ENCODE measurements at places on chromosomes 12 and 14. TPM values are rescaled to one million over a fixed set of nuclear protein-coding genes. Genes with fewer than 3 reads are reported as not detected.

DNA sequence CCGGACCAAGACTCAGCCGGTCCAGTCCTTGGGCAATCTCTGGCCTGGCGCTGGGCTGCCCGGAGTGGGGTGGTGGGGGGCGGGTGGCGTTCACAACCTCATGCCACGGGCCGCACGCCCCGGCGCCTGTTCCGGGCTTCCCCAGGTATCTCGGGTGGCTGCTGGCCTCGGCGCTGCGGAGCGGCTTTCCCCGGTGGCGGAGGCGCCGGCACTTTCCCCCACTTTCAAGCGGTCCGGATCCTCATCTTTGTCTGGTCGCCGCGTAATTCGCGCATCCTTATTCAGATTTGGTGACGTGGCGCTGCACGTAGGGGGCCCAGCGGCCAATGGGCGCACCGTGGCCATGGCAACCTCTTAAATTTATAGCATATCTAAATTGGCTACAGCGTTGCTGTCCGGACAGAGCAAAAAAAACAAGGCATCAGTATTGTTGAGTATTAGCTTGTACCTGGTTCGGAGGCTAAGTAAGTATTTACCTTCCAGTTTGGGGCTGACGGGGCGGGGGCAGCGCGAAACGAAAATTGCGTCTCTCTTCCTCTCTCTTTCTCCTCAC, at the start of gene LHX5:
Gene LHX5, minus strand, starts transcription at position 253 of the 553 bp plus-strand sequence. CDS start 373 bp downstream, outside the sequence.
- DNase-seq = no peak

- DNase-seq = no peak
Measured at GRCh38 chr12:105357162-105357691, 26.7 kb downstream of the C12orf75 start.

- DNase-seq = no peak
Measured at GRCh38 chr12:66247741-66248140, 54.6 kb upstream of the HELB start.

DNA sequence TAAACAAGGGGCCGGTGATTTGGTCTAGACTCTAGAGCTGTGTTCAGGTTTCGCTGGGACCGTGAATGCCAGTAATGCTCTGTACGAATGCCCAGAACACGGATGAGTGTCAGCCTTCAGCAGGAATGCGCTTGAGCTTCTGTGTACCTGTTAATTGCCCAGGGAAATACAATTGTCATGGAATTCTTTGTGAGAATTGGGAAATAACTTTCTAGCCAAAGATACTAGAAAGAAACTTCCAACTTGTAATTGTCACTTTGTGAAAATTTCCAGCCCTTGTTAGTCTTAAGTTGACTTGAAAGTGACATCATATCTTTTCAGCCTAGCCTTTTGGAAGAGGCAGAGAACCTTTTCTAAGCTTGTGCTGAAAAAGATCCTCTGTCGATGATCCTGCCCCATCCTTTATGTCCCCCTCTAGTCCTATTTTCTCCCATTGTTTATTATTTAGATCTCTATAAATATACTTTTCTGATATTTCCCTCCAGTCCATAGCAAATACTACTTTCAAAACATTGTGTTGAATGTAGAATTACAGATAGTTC, 2.7 kb downstream of the CHST11 start:
- no peak for DNase-seq

Gene ANKRD33
- total RNA-seq = not detected

DNA sequence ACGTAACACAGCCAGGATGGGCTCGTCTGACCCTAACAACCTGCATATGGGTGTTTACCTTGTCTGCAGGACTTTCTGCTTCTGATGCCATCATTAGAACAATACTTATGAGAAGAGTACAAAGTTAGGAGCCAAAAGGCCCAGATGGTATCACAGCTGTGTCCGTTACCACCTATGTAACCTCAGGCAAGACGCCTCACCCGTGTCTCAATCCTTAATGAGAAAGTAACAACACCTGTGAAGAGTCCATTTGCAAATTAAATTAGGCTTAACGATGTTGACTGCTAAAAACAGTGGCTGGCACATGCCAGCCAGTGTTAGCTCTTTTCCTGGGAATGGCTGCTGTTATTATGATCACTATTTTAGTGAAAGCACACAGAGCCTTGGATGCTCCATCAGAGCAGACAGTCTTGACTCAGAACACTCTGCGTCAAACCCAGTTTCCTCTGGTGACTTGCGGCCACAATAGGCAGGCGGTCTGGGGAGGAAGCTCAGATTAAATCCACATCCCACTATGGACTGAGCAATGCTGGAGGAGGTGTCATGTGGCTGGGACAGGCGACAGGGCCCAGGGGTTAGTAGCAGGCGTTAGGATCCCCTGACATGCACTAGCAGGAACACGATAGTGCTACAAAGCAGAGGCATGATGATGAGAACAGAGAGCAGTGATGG, 125.3 kb downstream of the SLC15A4 start:
- no peak for DNase-seq

DNA sequence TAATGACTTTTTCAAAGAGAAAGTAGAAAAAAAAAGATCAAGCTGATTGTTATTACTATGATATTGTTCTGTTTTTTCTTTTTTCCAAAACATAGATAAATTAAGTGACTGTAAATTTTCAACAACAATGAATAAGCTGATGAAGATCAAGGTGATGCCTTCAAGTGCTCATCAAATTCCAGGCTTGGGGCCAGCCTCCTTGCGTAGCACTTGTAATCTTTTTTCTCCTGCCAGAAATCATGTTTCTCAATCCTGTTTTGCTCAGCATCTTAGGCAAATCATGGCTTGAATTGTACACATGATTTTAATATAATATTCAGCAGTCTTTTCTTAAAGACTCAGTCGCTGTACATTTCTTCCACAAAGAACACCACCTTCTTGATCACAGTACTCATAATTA, 333.2 kb downstream of the NPAS3 start:
- DNase-seq = no peak

Gene CLMN
- total RNA-seq = 0.35 TPM

DNA sequence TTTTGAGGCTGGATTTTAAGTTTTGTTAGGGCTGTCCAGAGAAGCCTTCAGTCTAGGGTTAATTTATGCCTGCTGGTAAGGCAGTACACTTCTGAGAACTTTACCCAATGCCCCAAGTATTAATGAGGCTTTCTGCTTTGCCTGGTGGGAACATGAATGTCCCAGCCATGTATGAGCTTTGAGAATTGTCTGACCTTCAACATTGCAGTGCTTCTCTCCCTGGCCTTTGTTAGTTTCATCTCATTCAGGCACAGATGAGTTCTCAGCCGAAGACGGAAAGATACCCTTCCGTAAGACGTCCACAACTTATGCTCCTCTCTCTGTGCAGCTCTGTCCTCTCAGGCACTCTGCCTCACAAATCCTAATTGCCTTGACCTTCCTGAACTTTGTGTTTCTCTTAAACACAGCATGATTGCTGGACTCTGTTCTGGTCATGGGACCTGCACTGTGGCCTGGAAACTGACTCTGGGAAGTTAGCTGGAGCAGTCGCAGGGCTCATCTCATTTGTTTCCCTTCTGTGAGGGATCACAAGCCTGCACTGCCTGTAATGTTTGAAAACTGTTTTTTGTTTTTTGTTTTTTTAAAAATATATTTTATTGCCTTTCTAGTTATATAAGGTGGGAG, 15.7 kb downstream of the CHPT1 start:
- no peak for DNase-seq

- no peak for DNase-seq
Measured at GRCh38 chr12:98244136-98244535, 271.3 kb upstream of the TMPO start.

DNA sequence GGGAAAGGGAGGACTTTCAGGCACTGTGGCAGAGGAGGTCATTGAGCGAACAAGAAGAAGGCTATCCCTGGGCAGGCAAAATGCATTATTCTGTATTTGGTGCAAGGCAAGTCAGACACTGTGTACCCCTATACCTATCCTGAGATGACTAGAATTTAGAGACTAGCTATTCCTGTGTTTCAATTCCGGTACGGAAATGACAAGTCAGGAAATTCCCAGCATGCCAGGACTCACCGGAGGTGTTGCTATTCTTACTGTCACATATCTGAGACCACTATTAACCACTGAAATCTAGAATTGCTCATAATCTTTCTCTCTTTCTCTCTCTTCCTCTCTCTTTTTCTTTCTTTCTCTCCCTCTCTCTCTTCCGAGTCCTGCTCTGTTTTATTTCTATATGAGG, 297.1 kb downstream of the PDZRN4 start:
- DNase-seq = no peak

Gene EML5
- 0.23 TPM for total RNA-seq

Data from MG63 (cell line).